ENCODE measurements at places on chromosomes 12 and 14. TPM values are rescaled to one million over a fixed set of nuclear protein-coding genes. Genes with fewer than 3 reads are reported as not detected.

- DNase-seq = no peak
Measured at GRCh38 chr12:77406219-77406905, 341.0 kb upstream of the E2F7 start.

Gene MAP1LC3B2
- total RNA-seq = not detected

GRCh38 chr14:79442786-79443185 is 768.5 kb downstream of the DIO2 start:
- DNase-seq = no peak

DNA sequence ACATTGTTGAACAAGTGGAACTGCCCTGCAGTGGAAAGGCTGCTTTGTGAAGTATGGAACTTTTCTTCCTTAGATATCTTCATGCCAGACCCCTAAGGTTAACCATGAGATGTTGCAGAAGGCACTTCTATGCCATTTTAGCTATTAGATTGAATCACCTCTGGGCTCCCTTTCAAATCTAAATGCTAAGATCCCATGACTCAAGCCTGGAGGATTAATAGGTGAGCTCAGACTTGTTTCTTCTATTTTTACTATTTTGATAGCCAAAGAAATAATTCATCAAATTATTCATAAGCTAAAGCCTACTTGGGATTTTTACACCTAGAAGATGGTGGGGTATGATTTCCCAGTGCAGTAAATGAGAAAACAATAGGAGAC is 64.3 kb downstream of the DAD1 start:
- no peak for DNase-seq

Gene HAL
- total RNA-seq = 1.2 TPM

DNA sequence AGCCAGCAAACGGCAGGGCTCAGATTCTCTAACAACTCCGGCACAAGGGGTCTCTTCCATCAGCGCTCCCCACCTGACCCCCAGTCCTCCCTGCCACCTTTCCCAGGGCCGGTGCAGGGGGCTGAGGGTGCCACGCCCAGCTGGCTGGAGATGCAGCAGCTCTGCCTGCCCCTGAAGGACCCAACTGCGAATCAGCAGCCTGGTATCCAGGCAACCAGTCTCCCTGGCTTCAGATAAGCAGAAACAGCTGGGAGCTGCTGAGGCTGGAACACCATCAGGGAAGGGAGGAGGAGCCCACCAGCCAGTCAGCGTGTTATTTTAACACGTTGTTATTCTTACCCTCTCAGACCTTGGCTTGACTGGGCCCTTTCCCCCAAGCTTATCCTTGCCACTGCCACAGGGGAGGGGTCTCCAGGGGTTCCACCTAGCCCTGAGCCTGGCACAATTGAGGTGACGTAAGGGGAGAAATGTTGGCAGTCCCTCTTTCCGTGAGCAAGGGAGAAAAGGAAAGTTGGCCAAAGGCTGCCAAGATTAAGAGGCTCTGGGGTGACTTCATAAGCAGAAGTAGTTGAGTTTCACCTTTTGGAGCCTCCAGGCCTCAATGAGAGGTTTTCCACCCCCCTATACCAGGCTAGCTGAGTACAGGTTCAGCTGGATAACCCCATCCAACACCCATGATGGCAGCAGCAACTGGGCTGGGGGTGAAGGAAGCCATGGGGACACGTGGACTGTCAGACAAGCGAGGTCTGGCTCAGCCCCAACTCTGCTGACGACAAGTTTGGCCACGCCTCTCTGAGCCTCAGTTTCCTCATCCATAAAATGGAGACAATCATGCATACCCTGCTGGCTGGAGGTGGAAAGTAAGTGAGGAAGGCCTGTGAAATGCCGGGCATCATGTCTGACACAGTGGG is 91.1 kb downstream of the IRF2BPL start:
- peak; percentile 83 for DNase-seq

DNA sequence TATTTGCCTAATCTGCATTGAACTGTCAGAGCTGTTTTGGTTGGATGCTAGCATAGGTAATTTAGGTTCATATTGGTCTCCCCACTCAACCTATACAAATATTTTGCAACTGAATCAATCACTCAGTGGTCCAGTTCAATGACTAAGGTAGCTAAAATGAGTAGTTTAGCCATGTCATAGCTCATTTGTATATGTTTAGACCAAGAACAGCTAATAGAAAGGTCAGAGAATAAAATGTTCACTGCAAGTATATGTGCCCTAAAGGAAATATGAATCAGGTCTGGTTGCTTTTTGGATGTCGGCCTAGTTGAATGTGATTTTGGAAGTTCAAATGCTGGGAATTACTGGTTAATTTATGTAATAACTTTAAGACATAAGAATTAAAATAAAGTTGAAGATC is 883.9 kb downstream of the LRFN5 start:
- no peak for DNase-seq

DNA sequence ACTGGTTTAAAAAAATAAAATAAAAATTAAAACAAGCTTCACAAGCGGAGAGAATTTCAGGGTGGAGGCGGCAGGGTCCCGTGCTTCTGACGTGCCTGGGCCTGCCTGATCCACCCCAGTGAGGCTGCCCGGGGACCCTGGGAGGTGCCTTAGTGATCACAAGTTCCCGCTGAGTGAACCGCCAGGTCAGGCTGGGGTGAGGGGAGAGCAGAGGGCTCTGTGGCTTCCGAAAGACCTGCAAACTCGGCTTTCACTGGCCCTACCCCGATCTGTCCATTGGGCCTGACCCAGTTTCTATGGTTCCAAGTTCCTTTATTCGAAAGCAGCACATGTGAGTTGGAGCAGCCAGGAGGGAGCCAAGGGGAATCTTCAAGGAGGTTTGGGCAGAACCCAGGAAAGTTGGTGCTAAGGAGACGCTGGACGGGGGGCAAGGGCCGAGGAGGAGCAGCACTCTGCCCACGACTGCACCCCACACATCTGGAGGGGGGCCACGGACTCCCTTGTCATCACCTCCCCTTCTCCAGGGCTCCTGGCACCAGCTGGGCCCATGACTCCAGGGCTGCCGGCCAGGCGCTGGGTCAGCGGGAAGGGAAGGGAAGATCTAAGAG is 12.9 kb downstream of the MMP14 start:
- DNase-seq = peak; percentile 91

All from posterior vena cava (tissue), 2 donors.